Activated CD4-positive, alpha-beta T cell treated with anti-CD3 and anti-CD28 coated beads for 1 hour (primary cell): ENCODE measurements at places on chromosomes 11 and 22.

DNA sequence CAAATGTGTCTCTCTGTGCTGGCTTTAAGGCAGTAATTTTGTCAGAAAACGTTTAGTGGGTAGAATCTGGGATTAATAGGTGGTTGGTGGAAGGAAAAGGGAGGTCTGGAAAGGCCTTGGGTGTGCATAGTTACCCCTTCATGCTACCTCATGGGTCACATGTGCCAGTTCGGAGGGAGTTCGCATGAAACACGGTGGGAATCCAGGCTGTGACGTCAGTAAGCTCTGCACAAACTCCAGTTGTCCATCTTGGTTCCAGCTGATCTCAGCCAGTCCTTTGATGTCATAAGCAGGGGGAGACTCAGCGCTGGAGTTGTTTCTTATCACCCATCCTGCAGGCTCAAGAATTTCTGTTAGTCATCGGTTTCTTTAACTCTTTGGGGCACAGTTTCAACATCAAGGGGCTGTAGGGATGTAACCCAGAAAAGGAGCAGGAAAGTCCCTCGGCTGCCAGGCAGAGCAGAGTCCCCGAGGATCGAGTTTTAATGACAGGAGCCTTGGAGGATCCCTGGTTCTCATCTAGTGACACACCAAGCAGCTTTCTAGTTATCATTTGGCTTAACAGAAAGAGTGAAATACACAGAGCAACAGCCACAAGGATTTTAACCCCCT lies 28.9 kb downstream of the MOV10L1 start:
- DNase-seq = no peak

- no peak for DNase-seq
Observed at GRCh38 chr11:14101388-14101787, 138.9 kb downstream of the SPON1 start.

DNA sequence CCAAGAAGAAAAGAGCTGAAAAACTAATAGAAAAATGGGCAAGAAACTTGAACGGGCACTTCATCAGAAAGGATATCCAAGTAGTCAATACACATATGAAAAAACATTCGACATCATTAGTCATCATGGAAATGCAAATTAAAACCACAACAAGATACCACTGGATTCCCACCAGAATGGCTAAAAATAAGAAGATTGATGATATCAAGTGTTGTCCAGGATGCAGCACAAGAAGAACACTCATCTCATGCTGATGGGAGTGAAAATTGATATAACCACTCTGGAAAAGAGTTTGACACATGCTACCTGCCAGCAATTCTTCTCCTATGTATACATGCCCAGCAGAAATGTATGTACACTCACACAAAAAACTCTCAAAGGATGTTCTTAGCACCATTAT lies 26.9 kb upstream of the SCUBE2 start:
- DNase-seq = no peak

GRCh38 chr11:36010010-36010740 lies 66.3 kb downstream of the LDLRAD3 start:
- DNase-seq = no peak

DNA sequence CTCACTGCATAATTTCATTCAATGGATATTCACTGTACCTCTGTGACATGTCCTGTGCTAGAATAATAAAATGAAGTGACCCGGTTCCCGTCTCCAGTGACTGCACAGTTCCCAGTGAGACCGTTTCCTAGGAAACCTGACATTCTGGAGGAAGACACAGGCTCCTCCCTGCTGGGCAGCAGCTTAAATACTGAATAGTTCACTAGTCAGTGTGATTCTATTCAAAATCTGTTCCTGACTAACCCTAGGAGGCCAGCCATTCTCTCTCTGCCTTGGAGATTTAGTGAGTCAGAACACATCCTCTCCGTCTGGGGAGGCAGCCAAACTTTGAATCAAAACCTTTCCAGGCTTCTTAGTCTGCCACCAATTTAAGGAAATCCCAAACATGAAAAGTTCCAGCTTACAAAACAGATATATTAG lies 11.3 kb downstream of the TRIM66 start:
- no peak for DNase-seq

DNA sequence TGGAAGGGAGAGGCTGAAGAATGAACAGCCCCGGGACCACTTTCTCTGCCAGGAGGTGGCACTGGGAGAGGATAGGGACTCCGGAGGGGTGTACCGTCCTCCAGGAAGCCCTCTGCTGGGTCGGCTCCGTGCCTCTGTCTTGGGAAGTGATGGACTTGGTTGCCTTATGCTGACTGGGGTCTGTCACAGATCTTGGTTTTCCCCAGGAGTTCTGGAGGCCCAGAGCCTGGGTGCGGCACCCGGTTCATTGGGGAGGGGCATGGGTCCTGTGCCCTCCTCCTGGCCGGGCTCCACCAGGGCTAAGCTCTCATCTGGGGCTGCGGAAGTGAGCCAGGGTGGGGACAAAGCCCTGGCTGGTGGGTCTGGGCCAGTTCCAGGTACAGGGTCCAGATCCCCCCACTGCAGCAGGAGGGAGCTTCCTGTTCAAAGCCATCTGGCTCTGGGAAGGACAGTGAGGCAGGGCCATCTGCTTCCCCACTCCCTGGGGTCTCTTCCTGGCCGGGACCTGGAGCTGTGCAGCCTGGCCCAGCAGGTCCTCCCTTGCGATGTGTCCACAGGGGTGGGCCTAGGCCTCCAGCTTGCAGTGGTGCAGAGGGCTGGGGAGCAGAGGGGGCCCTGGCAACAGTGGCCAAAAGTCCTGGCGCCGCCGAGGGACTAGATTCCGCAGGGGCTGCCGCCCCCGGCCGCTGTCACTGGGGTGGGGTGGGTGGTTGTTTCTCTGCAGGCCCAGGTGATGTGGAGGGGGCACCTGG lies 1.1 kb upstream of the AP2A2 start:
- DNase-seq = no peak

DNA sequence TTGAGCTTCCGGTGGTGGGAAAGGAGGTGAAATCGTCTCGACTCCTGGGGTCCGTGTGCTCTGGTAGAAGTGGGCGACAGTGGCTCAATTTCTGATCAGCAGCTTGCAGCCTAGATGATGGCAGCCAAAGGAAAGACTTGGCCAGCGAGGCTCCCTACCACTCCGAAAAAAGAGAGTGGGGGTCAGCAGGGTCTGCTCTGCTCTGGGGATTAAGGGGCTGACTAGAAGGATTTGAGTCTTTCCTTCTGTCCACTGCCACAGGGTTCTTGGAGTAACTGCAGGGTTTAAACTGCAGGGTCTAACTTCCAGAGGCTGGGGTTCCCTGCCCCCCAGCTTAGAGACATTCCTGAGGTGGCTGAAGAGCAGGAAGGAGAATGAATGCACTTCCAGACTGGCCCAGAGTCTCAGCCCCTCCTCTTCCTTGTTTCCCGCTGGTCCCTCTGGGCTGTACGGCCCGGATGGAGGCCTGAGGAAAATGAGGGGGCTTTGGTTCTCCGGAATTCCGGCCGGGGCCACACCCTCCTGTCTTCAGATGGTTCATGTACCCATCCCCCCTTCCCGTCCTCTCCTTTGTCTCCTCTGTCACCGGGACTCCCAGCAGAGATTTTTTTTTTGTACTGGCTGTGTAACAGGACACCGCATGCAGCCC lies 907 bp downstream of the SERPINH1 start:
- no peak for DNase-seq

DNA sequence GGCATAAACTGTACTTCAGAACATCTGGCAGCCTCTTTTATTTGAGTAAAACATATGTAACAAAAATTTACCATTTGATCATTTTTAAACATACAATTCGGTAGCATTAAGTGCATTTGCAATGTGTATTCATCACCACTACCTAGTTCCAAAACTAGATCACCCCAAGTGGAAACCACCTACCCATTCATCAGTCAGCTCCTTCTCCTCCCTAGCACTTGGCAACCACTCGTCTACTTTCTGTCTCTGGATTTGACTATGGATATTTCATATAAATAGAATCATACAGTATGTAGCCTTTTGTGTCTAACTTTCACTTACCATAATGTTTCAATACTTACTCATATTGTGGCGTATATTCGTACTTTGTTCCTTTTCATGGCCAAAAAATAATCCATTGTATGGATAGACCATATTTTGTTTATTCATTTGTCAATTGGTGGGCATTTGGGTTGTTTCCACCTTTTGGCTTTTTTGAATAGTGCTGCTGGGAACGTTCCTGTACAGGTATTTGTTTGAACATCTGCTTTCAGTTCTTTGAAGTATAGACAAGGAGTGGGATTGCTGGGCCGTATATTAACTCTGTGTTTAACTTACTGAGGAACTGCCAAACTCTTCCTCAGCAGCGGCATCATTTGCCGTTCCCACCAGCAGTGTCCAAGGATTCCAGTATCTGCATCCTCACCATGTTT lies 27.2 kb upstream of the ADORA2A start:
- no peak for DNase-seq

GRCh38 chr11:45166604-45166897 lies 20.1 kb downstream of the PRDM11 start:
- DNase-seq = no peak

- DNase-seq = no peak
Observed at GRCh38 chr11:83035070-83035854, 36.4 kb downstream of the RAB30 start.

DNA sequence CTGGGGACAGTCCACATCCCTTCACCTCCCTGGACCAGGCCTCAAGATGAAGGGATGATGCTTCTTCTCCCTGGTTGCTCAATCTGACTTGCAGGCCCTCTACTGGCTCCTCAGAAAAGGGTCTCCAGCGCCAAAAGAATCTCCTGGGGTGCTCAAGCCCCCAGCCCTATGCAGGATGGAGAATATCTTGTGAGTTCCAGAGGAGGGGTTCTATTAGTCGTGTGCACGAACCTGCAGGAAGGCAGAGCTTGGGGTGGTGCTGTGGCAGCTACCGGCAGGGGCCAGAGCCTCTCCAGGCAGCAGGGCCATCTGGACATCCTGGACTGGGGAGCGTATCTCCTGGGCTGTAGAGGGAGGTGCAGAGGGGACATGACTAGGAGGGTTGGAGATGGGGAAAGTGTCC lies 1339.5 kb downstream of the BRD1 start:
- DNase-seq = no peak

DNA sequence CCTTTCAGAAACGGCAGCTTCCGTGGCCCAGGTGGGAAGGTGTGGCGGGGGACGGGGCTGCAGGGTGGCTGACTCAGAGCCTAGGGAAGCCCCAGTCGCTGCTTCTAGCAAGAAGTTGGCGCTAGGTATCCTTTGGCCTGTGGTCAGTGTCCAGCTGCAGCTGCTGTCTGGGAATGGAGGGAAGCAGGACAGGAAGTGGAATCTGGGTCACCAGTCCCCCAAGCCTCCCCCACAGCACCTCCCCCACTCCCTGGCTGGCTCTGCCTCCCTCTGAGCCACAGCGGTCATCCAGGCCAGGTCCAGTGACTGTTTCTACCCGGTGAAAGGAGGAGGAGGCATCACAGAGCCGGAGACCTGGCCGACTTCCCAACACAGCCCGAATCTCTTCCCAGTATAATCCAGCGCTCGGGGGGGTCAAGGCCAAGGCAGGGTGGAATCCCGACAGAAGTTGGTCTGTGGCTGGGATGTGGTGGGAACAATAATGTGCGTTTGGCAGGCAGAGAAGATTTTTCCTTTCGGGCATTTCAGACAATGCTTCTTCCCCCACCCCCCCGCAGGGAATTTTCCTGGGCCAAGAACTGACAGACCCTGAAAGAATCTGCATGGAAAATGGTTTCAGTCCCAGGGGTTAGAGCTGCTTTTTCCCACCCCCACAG lies 45.1 kb downstream of the C11orf96 start:
- DNase-seq = no peak

GRCh38 chr22:27318516-27318915 lies 483.0 kb downstream of the MN1 start:
- DNase-seq = no peak
